ENCODE measurements at places on chromosomes 7 and 10.

- H3K27ac ChIP-seq, result no peak overlapping the region
- peaks cover 8% of the 10 kb centered on the region for H3K4me1 ChIP-seq
- no peaks in the 10 kb centered on the region for H3K27me3 ChIP-seq
- H3K4me3 ChIP-seq, result no peak overlapping the region
- no peaks in the 10 kb centered on the region for H3K36me3 ChIP-seq
These were observed 57.2 kb upstream of the STRIP2 start for GRCh38 chr7:129376778-129377700.

- no peaks in the 10 kb centered on the region for H3K36me3 ChIP-seq
- H3K4me3 ChIP-seq, result peak overlapping the region; percentile 98
- H3K4me1 ChIP-seq, result peaks cover 23% of the 10 kb centered on the region
- no peaks in the 10 kb centered on the region for H3K27me3 ChIP-seq
- H3K27ac ChIP-seq, result no peak overlapping the region
- no peak for DNase-seq
These were observed 1.5 kb downstream of the CPSF4 start for GRCh38 chr7:99440195-99440594.

- H3K27ac ChIP-seq, result peak overlapping the region; percentile 75
- peak overlapping the region; percentile 72 for H3K4me3 ChIP-seq
- H3K36me3 ChIP-seq, result no peaks in the 10 kb centered on the region
- H3K4me1 ChIP-seq, result no peaks in the 10 kb centered on the region
- DNase-seq, result no peak
- H3K27me3 ChIP-seq, result no peaks in the 10 kb centered on the region
These were observed 691 bp upstream of the PPA1 start for GRCh38 chr10:70233939-70234300.

DNA sequence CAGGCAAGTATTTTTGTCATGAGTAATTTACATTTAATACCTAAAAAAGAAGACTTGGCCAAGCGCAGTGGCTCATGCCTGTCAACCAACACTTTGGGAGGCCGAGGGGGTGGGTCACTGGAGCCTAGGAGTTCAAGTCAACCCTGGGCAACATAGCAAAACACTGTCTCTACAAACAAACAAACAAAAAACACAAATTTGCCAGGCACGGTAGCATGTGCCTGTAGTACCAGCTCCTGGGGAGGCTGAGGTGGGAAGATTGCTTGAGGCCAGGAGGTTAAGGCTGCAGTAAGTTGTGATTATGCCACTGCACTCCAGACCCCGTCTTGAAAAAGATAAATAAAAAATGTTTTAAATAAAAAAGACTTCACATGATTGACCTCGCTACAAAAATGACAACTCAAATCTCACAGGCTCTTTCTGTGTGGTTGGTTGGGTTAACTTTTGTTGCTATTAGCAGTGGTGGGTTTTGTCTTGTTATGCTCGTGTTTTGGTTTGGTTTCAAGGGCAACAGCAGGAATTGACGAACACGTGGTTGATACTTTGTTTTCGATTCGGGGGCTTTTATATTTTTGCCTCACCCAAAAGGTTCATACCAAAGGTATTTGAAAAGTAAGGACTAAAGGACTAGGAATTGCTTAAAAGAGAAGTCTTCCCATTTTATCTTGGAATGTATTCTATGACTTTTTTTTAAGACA is 227.2 kb upstream of the MKLN1 start:
- no peaks in the 10 kb centered on the region for H3K27me3 ChIP-seq
- no peak overlapping the region for H3K4me3 ChIP-seq
- H3K27ac ChIP-seq, result no peak overlapping the region
- peaks cover 94% of the 10 kb centered on the region for H3K4me1 ChIP-seq

DNA sequence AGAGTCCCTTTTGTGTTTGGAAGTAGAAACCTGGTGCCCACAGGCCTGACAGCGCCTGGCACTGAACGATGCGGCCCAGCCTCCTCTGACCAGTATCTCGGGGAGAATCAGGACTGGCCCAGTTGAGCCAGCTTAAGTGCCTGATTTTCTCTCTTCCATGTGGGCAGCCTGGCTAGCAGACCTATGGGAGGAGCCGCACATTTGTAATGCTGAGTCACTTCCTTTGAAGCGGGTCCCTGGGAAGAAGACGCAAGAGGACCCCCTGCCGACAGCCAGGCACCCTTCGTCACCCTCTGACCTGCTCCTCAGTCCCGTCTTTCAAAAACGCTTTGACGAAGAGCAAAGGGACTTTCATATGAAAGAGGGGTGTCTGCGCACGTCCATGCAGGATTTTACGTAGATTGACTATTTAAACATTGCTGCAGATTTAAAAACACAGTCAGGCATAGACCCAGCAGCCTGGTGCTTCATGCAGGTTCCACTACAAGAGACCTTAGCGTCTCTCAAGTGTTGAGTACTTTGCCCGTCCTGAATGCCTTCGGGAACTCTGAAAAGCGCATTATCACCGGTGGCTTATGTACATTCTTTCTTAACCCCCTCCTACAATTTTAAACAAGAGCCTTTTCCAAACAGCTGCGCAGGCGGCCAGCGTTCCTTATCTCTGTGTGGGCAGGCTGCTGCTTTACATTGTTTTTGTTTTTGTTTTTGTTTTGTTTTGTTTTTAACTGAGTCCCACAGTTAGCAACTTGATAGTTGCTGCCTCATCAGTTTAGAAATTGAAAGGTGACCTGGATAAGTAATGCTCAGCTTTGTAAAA is 36.5 kb upstream of the AP5Z1 start:
- H3K36me3 ChIP-seq, result peaks cover 28% of the 10 kb centered on the region
- H3K27ac ChIP-seq, result peak overlapping the region; percentile 74
- DNase-seq, result no peak
- H3K4me3 ChIP-seq, result peak overlapping the region; percentile 37
- H3K4me1 ChIP-seq, result peaks cover 24% of the 10 kb centered on the region

DNA sequence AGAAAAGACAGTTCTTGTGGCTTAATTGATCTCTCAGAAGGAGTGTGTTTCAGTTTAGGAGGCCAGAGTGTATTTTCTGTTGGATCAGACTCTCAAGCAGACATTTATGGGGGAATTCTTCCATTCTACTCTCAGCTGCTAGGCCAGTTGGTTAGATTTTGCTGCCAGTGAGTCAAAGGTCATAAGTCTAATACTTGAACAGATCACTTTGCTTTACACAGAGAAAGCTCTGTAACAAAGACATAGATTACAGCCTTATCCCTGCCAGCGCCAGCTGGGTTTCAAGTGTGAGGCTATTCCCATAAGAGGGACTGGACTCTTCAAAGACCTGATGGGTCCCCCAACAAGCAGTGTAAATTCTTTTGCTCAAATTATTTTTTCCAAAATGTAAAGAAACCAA is 145.6 kb upstream of the SEMA3C start:
- H3K27ac ChIP-seq, result no peak overlapping the region
- H3K4me1 ChIP-seq, result no peaks in the 10 kb centered on the region
- H3K4me3 ChIP-seq, result no peak overlapping the region
- DNase-seq, result no peak

DNA sequence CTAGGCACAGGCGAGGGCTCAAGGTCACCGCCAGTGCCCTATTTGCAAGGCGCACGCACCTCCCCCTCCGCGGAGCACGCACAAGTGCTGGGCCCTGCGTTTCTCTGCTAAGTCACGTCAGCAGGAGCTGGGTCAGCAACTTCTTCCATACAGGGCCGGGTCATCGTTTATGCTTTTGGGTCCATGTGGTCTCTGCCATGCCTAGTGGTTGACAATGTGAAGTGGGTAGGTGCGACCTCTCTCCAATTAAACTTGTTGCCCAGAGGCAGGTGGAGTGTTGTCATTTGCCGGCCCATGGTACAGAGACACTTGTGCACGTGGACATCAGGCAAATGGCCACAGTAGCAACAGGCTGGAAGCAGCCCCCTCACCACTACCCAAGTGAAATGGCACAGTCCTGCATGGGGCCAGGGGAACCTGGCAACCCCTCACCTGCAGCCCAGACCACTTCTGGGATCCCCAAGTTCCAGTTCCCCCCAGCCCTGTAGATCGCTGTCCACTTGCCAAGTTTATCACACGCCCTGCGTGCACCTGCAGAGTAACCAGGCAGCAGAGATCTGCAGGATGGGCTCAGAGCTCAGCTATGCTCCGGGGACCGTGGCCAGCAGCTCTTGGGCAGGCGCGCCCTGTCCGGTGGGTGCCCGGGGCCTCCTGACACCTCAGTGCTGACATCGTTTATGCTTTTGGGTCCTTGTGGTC is 86.1 kb upstream of the PPP2R2D start:
- H3K27me3 ChIP-seq, result peaks cover 5% of the 10 kb centered on the region
- peak; percentile 12 for DNase-seq
- H3K4me3 ChIP-seq, result no peak overlapping the region
- H3K36me3 ChIP-seq, result no peaks in the 10 kb centered on the region
- no peaks in the 10 kb centered on the region for H3K4me1 ChIP-seq

DNA sequence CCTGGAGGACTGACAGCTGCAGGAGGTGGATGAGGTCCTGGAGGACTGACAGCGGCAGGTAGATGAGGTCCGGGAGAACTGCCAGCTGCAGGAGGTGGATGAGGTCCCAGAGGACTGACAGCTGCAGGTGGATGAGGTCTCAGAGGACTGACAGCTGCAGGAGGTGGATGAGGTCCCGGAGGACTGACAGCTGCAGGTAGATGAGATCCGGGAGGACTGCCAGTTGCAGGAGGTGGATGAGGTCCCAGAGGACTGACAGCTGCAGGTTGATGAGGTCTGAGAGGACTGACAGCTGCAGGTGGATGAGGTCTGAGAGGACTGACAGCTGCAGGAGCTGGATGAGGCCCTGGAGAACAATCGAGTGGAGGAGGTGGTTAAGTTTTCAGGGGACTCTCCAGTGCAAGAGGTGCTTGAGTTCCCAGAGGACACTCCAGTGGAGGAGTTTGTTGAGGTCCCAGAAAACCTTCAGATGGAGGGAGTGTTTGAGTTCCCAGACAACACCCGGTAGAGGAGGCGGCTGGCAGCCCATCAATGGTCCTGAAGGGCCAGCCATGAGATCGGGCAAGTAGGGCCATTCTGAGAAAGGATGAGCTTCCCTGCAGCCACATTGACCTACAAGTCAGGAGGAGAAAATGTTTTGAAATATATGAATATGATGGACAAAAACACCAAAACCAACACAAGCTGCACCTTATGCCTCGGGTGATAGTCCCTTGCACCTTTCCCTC is 4.7 kb upstream of the EIF5AL1 start:
- no peak overlapping the region for H3K4me3 ChIP-seq
- no peaks in the 10 kb centered on the region for H3K27me3 ChIP-seq
- no peaks in the 10 kb centered on the region for H3K36me3 ChIP-seq
- H3K4me1 ChIP-seq, result no peaks in the 10 kb centered on the region

DNA sequence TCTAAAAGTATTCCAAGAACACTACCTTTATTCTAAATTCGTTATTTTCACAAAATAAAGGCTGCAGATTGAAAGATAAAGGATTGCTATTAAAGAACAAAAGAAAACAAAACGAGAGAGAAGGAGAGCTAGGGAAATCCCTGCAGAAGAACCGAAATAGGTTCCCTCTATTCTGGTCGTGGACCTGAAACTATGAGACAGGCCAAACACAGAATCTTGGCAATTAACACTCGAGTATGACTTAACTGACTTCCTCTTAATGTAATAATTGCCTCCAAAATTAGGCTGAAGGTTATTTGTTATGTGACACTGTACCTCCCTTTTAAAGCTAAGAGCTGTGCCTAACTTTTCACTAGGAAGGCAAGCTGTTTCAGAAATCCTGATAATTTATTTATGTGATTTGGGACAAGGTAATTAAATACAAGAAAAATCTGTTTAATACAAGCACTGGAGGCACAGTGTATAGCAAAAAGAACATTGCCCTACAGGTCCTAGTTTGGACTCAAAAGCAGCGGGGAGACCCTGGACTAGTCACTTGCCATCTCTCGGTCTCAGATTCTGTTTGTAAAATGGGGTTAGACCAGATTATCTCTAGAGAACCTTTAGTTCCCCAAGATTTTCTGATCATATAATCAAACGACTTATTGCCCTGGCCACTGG is 11.6 kb downstream of the NAMPT start:
- no peak for DNase-seq
- H3K36me3 ChIP-seq, result no peaks in the 10 kb centered on the region
- peak overlapping the region; percentile 51 for H3K27ac ChIP-seq
- H3K4me1 ChIP-seq, result peaks cover 9% of the 10 kb centered on the region
- H3K27me3 ChIP-seq, result no peaks in the 10 kb centered on the region
- H3K4me3 ChIP-seq, result no peak overlapping the region

GRCh38 chr10:132708441-132708840 is 77.5 kb downstream of the NKX6-2 start:
- no peak overlapping the region for H3K27ac ChIP-seq
- no peaks in the 10 kb centered on the region for H3K27me3 ChIP-seq
- H3K4me1 ChIP-seq, result no peaks in the 10 kb centered on the region
- peak; percentile 4 for DNase-seq
- H3K4me3 ChIP-seq, result no peak overlapping the region
- H3K36me3 ChIP-seq, result peaks cover 16% of the 10 kb centered on the region

- no peaks in the 10 kb centered on the region for H3K27me3 ChIP-seq
- H3K27ac ChIP-seq, result no peak overlapping the region
- H3K4me1 ChIP-seq, result no peaks in the 10 kb centered on the region
- H3K4me3 ChIP-seq, result no peak overlapping the region
- no peak for DNase-seq
These were observed 63.2 kb upstream of the FGFR2 start for GRCh38 chr10:121661451-121661851.

DNA sequence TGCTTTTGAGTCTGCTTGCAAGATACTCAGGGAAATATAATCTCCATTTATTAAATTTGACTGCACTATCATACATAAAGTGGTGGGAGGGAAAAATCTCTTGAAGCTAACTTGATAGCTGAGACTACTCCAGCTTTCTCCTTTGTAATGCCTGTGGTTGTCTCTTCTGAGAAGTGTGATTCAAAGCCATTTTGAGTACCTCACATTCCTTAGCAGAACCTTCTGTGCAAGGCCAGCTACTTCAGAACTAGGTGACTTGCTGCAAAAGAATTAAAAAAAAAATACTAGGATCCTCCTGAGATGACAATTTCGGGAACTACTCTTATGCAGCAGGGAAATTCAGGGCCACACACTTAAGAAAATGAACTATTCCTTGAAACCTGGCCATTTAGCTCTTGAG is 294.8 kb downstream of the MDFIC start:
- no peak for DNase-seq
- H3K27ac ChIP-seq, result no peak overlapping the region
- no peaks in the 10 kb centered on the region for H3K27me3 ChIP-seq
- H3K36me3 ChIP-seq, result no peaks in the 10 kb centered on the region
- H3K4me3 ChIP-seq, result no peak overlapping the region
- no peaks in the 10 kb centered on the region for H3K4me1 ChIP-seq

DNA sequence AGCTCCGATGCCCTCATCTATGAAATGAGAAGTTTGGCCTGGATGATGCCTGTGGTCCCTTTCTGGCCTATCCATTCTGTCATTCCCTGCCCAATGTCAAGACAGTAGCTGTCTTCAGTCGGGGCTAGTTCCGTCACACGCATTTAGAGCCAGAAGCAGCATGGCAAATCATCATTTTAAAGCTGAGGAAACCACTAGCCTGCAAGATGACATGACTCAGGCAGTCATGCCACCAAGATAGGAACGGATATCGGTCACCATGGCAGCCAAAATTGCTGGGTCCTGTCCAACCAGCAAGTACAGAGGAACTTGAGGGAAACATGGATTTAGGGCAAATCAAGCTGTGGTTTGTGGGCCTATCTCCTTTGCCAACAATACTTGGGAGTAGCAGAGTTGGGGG is 64.5 kb upstream of the MRLN start:
- no peaks in the 10 kb centered on the region for H3K36me3 ChIP-seq
- H3K27me3 ChIP-seq, result no peaks in the 10 kb centered on the region
- H3K4me3 ChIP-seq, result no peak overlapping the region
- no peak overlapping the region for H3K27ac ChIP-seq
